ENCODE measurements at places on chromosomes 6 and 20.
A peak's percentile ranks its signal among the peaks of the same experiment; 100 is the strongest.

GRCh38 chr20:46688151-46689081 is 828 bp downstream of the TP53RK start:
- DNase-seq: no peak

GRCh38 chr6:116714296-116714695 is 33.3 kb downstream of the KPNA5 start:
- DNase-seq: no peak

DNA sequence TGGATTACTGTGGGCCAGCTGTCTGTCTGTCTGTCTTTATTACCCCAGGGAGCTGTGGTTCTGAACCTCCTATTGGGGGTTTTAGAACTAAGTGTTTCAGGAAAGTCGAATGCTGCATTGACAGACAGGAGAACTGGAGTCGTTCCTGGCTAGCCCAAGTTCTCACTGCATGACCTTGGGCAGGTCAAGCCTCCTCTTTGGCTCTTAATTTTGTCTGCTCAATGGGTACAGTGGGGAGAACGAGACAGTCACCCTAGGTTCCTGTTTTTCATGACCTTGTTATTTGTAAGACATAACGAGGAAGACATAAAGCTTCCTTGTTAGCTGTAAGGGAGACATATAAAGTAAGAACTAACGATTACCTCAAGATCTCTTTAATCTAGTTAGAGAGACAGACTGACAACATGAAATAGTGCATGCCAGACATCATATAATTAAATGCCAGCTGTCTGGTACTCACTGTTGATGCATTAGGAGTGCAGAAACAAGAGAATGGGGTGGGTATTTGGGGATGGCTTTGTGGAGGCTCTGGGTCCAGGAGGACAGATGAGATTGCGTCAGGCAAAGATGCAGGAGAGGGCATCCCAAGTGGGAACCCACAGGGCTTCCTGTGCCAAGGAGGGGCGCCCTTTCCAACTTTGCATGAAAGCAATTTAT is 3.7 kb upstream of the CCDC167 start:
- DNase-seq: peak; percentile 30

DNA sequence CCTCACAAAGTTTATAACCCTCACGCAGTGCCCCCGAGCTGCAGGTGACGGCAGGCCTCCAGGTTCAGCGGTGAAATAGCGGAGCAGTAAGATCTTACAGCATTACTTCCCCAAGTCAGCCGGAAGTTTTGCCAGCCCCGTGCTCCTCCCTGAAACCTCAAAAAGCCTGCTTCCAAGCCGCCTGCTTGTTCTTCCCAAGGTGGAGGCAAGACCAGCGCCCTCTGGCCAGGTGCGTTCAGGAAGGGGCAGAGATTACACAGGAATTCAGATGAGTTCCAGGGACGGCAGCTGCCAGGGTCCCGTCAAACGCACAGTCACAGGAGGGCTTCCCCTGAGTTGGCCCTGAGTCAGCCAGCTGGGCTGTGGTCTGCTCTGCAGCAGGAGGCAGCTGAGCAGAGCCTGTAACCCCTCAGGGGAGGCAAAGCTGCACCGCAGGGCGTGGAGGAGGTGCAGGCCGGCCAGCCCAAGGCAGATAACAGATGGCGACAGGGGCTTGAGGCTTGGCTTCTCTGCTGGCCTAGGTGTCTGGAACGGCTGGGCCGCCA is 124.1 kb upstream of the RPS6KA2 start:
- no peak for DNase-seq

DNA sequence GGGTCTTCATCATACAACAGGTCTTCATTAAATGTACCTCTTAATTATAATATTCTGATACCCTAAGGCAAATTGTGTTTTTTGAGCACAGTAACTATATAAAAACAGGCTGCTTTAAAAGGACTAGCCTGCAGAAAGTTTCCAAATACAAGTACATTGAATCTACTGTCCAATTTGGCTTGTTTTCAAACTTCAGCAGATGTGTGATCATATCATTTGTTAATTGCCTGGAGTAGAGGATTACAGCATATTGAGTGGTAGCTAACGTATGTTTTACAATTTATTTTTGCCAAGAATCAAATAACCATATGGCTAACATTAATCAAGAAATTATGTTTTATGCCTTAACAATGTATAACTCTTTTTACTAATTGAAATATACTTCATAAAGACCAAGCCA is 12.6 kb downstream of the TINAG start:
- no peak for DNase-seq

DNA sequence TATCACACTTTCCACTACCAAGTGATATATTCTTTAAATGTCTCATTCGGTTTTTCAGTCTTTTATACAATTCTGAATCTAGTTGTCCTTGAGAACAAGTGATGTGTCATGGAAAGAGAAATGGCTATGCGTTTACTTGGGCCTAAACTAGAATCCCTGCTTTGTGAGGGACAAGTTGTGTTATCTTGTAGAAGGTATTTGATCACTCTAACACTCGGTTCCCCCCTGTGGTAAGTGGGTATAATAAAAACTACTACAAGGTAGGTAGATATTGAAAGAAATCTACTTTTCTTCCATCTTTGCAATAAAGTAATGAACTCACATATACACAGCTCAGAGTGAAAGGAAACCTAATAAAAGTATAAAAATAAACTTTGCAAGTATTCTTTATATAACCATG is 108.9 kb downstream of the MANEA start:
- no peak for DNase-seq

- no peak for DNase-seq
Measured at GRCh38 chr6:100899202-100899601, 18.1 kb upstream of the ASCC3 start.

DNA sequence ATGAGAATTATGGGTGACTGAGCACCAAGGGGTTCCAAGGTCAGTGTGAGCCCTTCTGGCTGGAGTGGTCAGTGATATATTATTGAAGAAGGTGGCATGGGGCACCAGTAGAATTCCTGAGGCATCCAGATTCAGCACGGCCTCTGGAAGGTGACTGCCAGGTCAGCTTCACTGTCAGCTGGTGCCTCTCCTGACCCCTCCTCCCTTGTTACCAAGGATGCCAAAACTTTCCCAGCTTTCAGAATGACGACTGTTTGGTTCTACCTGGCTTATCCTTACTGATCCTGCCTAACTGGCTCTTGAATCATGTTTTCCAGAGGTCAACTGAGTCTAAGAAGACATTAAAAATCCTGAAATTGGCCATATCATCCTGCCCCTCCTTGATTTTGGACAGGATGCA is 189.2 kb upstream of the AGPAT4 start:
- no peak for DNase-seq

DNA sequence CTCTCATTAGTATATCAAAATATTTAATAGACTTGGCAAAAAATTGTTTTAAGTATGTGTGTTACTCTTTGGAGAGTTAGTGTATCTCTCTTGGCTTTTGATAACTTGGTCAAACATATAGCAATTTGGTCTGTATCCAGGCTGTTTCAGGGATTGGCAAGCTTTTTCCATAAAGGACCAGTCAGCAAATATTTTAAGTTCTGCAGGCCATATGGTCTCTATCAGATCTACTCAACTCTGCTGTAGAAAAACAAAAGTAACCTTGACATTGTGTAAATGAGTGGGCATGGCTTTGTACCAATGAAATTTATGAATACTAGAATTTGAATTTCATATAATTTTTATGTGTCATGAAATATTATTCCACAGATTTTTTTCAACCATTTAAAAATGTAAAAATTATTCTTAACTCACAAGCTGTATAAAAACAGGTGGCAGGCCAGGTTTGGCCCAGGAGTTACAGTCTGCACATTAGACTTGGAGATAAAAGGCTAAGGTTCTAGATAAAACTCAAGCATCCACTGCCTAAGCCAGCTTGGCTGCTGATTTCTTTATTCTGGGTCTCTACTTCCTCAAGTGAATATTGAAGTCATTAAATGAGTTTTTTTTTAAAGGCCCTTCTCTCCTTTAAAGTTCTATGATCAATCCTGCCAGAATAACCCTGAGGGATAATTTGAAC is 13.7 kb downstream of the GSTA4 start:
- DNase-seq: no peak

Measured in central memory CD4-positive, alpha-beta T cell (primary cell).